ENCODE measurements at places on chromosomes 6 and 20. TPM values are rescaled to one million over a fixed set of nuclear protein-coding genes. Genes with fewer than 3 reads are reported as not detected.
A peak's percentile ranks its signal among the peaks of the same experiment; 100 is the strongest.

The CLVS2 gene
- total RNA-seq = not detected

- DNase-seq = no peak
Measured at GRCh38 chr6:27582928-27583725, 110.2 kb upstream of the ZNF184 start.

- peak; percentile 39 for DNase-seq
Measured at GRCh38 chr6:134630508-134631121, 312.7 kb upstream of the SGK1 start.

The TRIM31 gene
- not detected for total RNA-seq

All from upper lobe of left lung (tissue), 6 donors.